Activated naive CD4-positive, alpha-beta T cell treated with Interleukin-2 at 50 U/mL for 16 hours (primary cell): ENCODE measurements at places on chromosomes 16 and 17.

GRCh38 chr17:376936-377863 lies 24.6 kb upstream of the RPH3AL start:
- DNase-seq = no peak

GRCh38 chr17:42132941-42133340 lies 10.3 kb downstream of the HSPB9 start:
- DNase-seq = peak; percentile 36

GRCh38 chr16:85954927-85955519 lies 56.1 kb downstream of the IRF8 start:
- no peak for DNase-seq

DNA sequence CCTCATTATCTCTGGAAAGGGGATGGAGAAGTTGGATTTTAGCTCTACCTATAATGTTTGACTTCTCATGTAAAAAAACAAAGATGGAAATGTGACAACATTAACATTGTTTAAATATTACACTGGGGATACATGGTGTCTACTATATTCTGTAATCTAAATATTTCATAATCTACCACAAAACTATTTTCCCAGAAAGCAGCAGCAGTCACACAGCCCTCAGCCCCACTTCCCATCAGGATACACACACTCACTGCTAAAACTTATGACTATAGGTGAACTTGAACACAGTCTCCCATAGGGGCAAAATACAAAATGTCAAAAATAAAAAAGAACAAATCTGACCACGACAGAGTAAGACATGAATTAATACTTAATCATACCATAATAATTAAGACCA lies 95.7 kb downstream of the KANSL1 start:
- no peak for DNase-seq

DNA sequence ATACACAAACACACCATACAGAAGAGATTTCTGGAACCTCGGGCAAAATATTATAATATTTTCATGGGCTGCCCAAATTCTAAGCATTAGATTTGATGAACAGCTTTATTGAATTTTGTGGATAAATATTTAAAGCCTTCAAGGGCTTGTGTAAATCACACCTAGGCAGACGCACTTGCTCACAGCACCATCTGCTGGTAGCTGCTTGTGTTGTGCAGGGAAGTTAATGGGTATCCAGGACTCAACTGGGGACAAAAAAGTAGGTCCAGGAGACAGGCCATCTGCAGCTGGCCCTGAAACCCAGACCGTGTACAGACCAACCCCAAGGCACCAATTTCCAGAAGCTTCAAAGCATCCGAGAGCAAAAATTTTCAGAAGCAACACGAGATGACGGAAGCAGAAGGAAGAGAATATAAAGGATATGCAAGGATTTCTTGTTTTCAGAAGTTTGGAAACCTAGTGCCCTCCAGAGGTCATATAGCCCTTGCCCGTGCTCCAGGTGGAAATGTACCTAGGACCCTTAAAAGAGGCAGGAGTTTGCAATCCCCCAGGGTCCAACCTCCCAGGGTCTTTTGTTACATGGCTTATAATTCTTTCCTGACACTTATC lies 140.0 kb downstream of the CHD9NB start:
- no peak for DNase-seq

- DNase-seq = no peak
Observed at GRCh38 chr17:68441070-68441770, 16.1 kb downstream of the WIPI1 start.

DNA sequence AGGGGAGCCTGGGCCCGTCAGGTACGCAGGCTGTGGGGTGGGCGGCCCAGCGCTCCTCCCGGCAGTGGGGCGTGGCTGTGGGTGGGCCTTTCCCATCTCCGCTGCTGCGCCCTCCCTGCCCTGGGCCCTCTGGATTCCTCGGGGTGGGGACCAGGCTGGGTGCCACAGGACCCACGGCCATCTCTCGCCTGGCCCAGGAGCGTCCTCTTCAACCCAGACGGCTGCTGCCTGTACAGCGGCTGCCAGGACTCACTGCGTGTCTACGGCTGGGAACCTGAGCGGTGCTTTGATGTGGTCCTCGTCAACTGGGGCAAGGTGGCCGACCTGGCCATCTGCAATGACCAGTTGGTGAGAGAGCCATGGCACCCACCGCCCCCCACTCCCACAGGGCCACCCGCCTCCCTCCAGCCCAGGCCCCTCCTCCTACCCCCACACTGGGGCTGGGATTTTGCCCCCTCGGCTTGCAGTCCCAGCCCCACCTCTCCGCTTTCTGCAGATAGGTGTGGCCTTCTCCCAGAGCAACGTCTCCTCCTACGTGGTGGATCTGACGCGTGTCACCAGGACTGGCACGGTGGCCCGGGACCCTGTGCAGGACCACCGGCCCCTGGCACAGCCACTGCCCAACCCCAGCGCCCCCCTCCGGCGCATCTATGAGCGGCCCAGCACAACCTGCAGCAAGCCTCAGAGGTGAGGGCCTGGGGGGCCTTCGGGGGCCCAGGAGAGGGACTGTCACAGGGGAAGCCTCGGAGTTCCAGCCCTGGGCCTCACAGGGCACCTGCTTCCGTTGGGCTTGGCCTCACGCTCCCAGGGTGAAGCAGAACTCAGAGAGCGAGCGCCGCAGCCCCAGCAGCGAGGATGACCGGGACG lies 17.2 kb downstream of the KATNB1 start:
- DNase-seq = no peak

DNA sequence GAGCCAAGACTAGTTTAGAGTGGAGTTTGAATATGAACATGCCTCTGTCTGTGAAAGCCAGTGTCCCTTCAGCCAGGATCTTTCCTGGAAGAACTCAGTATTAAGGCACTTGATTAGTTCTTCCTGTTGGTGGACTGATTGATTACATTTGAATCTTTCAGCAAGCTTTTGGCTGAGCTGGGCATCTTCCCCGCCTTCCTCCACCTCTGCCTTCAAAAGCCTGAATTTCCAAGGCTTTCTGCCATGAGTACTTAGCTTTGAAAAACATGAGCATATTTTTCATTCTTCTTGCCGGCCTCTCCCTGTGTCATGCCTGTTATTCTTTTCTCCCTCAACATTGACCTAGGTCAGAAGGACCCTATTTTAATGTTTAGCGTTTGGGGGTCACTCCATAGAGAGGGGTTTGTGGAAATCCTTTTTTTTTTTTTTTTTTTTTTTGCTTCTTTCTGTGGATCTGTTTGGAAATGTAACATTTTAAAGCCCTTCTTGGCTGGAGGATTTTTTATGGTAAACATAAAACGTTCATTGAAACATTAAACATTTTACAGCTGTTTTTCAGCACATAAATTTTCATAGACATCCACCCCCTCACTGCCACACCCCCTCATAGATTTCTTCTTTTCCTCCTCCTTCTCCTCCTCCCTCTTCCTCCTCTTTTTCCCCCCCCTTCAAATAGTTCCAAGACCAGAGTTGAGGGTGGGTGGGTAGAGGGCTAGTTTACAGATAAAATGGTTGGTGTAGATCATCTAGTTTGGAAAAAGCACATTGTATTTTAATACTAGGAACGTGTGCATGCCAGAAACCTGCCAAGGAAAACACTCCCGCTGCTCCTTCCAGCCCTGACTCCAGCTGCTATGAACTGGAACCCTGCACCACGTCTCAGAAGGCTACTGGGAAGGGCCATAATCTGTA lies 645.9 kb downstream of the WWOX start:
- no peak for DNase-seq

DNA sequence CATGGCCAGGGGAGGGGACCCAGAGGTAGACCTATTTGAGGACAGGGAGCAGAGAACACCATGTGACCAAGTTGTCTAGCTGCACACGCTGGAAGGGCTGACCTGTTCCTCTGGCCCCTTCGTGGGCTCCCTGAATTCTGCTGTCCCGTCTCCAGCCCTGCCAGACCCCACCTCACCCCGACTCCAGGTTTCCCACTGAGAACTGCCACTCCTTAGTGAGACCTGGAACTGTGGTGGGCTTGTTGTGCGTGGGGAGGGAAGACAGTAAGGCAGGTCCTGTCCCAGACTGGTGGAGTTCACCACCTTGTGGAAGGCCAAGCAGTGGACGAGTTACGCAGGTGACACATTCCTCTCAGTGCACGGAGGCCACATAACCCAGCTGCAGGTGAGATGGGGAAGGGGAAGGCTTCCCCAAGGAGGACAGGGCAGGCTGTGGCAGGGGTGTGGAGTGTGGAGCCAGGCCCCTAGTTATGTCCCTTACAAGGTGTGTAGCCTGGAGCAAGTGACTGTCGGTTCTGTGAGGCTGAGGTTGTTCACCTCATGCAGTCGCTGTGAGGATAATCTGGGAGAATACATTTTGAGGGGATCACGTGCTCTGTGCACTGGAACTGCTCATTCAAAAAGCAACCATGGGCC lies 54.7 kb downstream of the USP22 start:
- no peak for DNase-seq

- no peak for DNase-seq
Observed at GRCh38 chr16:11472851-11473250, 113.9 kb downstream of the LITAF start.

DNA sequence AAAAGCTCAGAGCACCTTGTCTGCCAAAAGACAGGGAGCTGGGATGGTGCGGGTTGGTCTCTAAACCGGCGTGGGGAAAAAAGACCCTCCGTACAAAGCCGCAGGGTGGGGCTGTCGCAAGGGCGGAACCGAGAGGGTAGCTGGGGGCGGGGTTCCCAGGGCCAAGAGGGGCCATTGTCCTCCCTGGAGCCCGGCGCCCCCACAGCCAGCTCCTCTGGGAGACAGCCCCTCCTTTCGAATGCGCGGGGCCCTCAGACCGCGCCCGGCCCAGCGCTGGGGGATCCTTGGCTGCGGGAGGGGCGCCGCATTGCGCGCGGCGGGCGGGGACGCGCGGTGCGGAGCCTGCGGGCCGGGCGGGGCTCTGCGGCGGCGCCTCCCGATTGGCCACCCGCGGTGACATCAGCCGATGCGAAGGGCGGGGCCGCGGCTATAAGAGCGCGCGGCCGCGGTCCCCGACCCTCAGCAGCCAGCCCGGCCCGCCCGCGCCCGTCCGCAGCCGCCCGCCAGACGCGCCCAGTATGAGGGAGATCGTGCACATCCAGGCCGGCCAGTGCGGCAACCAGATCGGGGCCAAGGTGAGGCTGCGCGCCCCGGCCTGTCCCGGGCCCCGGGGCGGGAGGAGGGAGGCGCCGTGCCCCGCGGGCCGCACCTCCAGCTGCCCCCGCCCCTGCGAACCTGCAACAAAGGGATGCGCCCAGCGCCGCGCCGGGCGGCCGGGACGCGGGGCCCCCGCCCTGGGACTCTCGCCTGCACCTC lies at the start of gene TUBB3:
TUBB3 (plus strand) TSS at position 459 of the 756 bp plus-strand sequence; CDS start at position 519, 60 bp downstream.
- DNase-seq = peak; percentile 51

GRCh38 chr17:80646328-80646727 lies 101.7 kb downstream of the RPTOR start:
- no peak for DNase-seq

GRCh38 chr17:64920026-64920418 lies 744 bp upstream of the LRRC37A3 start:
- DNase-seq = no peak

GRCh38 chr17:42442196-42442565 lies 16.5 kb upstream of the ATP6V0A1 start:
- DNase-seq = no peak

DNA sequence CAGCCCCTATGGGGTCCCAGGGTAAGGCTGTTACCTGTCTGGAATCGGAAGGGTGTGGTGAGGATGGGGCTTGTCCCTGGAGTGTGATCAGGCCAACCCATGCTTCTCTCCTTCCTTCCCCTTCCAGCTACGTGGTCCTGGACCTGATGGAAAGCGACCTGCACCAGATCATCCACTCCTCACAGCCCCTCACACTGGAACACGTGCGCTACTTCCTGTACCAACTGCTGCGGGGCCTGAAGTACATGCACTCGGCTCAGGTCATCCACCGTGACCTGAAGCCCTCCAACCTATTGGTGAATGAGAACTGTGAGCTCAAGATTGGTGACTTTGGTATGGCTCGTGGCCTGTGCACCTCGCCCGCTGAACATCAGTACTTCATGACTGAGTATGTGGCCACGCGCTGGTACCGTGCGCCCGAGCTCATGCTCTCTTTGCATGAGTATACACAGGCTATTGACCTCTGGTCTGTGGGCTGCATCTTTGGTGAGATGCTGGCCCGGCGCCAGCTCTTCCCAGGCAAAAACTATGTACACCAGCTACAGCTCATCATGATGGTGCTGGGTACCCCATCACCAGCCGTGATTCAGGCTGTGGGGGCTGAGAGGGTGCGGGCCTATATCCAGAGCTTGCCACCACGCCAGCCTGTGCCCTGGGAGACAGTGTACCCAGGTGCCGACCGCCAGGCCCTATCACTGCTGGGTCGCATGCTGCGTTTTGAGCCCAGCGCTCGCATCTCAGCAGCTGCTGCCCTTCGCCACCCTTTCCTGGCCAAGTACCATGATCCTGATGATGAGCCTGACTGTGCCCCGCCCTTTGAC lies 2.4 kb downstream of the MAPK7 start:
- no peak for DNase-seq

DNA sequence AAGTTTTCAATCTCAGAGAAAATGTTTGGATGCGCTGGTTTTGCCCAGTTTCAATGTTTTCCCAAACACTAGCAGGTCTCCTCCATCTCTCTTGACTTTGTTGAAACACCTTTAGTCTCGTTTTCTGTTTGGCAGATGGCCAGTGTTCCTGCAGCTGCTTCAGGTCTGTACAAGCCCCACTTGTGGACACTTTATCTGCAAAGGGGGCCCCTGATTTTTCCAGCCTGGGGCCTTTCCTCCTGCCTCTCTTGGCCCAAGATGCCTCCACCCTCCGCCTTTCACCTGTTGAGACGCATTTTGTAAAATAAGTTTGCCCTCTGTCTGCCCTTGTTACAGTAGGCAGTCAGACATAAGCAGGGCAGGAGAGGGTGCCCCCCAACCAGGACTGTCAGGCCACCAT lies 21.8 kb upstream of the PRM1 start:
- no peak for DNase-seq

GRCh38 chr16:80909720-80910119 lies 97.0 kb downstream of the CMC2 start:
- no peak for DNase-seq

DNA sequence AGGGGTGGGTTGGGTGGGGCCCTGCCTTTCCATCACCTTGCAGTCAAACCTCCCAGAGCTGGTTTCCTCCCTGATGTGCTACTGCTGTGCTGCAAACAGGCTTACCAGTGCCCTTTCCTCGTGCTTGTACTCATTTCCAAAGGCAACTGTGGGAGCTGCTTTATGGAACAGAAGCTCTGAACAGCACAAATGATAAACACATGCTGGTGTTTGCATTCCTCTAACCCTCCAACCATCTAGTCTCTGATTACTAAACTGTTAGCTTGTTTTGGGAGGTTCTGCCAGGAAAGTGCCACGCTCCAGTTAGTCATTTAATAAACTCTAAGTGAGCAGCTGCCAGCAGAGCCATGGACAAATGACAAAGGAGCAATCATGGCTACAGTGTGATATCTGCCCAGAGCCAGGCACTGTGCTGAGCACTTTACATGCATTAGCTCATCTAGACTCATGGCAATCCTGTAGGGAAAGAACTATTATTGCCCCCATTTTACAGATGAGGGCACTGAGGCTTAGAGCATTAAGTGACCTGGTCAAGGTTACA lies 110.4 kb downstream of the VAT1L start:
- DNase-seq = no peak

GRCh38 chr17:60423865-60424264 lies 1.6 kb downstream of the CHCT1 start:
- no peak for DNase-seq

DNA sequence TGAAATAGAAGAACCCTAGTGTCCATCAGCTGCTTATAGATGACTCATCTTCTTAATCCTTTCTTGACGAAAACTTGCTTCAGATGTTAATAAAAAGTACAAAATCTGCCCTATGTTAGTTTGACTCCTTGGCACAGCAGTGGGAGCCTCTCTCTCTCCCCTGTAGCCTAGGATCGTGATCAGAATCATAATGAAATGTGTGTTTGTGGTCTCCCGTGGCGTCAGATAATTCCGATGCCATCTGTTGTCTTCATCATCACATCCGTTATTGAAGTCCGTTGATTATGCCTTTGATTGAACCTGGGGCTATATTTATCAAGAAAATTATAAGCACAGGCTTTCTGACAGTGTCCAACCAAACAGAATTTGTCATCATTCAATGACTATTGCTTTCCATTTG lies 102.5 kb downstream of the BMERB1 start:
- no peak for DNase-seq
